Tibial nerve (tissue), 4 donors: ENCODE measurements at places on chromosomes 7 and 10. TPM values are rescaled to one million over a fixed set of nuclear protein-coding genes. Genes with fewer than 3 reads are reported as not detected.

SLC16A9 gene
- 0.78 TPM for total RNA-seq

UNCX gene
- total RNA-seq, result not detected

SLC16A12 gene
- total RNA-seq, result 42.2 TPM

TRIM73 gene
- total RNA-seq, result 2.8 TPM

PRPS1L1 gene
- total RNA-seq, result not detected

DNA sequence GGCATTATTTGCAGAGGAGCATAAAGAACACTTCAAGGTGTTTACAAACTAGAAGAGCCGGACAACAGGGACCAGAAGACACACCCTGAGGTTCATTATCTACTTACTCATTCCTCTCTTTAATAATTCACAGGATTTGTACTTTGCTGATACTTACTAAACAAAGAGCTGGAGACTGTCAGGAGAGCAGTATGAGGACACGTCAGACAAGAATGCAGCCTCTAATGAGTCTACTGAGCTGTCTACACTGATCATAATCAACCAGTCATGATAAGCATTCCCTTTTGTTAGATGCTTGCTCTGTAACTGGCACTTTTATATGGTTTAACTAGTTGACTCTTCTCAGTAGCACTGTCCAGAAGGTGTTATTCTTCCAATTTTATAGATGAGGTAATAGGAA is 243.3 kb upstream of the CDC14C start:
- no peak for DNase-seq
- H3K4me1 ChIP-seq, result no peaks in the 10 kb centered on the region
- H3K27me3 ChIP-seq, result no peaks in the 10 kb centered on the region
- H3K27ac ChIP-seq, result no peak overlapping the region

GRCh38 chr7:134750083-134751062 is 29.1 kb upstream of the CALD1 start:
- no peaks in the 10 kb centered on the region for H3K27me3 ChIP-seq
- peak; percentile 58 for DNase-seq
- no peaks in the 10 kb centered on the region for H3K4me1 ChIP-seq
- no peak overlapping the region for H3K27ac ChIP-seq

DNA sequence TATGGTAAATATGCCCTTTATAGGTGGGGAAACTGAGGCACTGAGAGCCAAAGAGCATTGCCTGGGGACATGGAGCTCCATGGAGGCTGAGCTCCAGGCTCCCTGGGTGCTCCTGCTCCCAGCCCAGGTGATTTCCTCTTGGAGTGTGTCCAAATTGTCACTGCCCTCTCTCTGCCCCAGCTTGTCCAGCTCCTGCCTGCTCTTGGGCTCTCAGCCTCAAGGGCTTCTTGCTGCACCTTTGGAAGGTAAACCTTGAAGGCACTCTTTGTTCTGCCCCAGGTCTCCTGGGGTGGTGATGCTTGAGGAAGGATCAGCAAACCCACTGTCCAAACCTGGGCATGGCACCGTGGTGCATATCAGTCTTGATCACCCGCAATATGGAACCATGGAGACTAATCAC is 166.1 kb downstream of the RPS24 start:
- no peaks in the 10 kb centered on the region for H3K27me3 ChIP-seq
- H3K4me3 ChIP-seq, result no peak overlapping the region
- DNase-seq, result no peak
- no peaks in the 10 kb centered on the region for H3K4me1 ChIP-seq
- H3K36me3 ChIP-seq, result no peaks in the 10 kb centered on the region

GRCh38 chr10:69451784-69452251 is 553 bp downstream of the TSPAN15 start:
- H3K4me1 ChIP-seq, result no peaks in the 10 kb centered on the region
- H3K27ac ChIP-seq, result peak overlapping the region; percentile 73
- peak overlapping the region; percentile 63 for H3K4me3 ChIP-seq
- H3K27me3 ChIP-seq, result no peaks in the 10 kb centered on the region
- no peak for DNase-seq

DNA sequence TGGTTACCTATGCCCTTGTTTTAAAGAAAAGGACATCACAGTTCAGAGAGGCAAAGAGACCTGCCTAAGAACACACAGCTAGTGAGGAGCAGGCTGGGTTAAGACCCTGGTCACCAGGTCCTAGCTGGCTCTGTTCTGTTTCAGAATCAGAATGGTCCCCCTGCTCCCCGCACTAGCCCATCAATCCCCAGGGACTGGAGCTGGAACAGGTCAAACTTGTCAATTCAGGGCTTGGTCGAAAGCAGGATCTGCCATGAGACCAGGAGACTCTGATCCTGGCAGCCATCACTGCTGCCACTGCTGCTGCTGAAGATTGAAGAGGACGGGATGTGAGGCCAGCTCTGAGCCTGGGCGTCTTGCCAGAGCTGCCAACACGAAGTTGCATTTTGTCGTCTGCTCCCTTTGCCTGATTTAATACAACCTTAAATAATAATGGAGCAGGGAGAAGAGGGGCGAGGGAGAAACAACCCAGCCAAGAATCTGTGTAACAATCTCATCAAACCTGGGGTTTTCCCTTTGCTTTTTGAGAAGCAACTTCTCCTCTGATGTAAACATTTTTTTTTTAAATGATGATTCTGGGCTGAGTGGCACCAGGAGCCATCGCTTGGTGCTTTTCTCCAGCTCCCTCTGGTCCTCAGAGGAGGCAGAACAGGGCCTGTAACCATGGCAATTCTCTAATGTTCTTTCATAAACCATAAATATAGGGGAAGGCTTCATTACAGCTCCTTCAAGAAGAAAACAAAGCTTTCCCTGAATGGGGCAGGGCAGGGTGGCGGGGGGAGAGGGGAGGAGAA is 119.0 kb upstream of the SORCS3 start:
- H3K4me1 ChIP-seq, result no peaks in the 10 kb centered on the region
- no peaks in the 10 kb centered on the region for H3K36me3 ChIP-seq
- no peak overlapping the region for H3K4me3 ChIP-seq
- no peak overlapping the region for H3K27ac ChIP-seq
- DNase-seq, result no peak

GRCh38 chr10:94001416-94001810 is 7.7 kb downstream of the PLCE1 start:
- H3K27ac ChIP-seq, result no peak overlapping the region
- no peaks in the 10 kb centered on the region for H3K36me3 ChIP-seq
- no peaks in the 10 kb centered on the region for H3K27me3 ChIP-seq
- peaks cover 27% of the 10 kb centered on the region for H3K4me1 ChIP-seq
- no peak for DNase-seq

DNA sequence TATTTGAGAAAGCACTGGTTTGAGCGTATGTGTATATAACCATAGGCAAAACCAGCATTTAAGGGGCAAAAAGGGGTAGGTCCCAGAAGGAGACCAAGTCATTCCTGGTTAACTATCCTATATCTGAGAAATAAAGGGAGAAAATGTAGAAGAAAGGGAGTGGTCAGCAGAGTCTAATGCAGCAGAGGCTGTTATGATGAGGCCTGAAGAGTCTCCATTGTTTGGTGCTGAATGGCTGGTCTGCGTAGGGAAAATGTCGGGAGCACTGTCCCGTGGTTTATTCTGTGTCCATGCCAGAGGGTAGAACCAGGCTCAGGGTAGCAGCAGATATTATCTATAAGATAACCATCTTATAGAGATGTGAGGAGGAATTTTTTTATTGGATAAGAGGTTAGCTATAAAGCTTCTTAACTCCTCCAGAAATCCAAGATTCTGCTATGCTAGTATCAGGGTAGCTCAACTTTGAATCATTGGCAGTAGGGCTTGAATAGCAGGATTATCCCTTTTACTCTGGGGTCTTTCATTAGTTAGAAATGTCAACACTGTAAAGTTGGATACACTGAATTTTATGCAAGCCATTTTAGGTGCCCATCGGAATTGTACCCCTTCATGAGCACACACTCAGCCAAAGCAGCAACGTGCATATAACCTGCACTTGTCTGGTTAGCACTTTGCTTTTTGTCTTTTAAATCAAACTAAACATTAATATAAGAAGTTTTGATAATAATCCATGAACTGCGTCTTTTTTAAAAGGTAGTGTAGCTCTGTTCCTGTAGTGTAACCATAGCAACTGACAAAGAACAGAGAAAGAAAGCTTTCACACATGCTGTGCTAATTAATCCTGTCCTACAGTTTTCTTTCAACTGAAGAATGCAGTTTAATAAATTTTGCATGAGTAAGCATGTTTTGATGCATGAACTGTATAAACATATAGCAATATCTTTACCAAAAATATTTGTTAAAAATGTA is 312.0 kb upstream of the FZD1 start:
- no peaks in the 10 kb centered on the region for H3K36me3 ChIP-seq
- H3K4me3 ChIP-seq, result no peak overlapping the region
- no peaks in the 10 kb centered on the region for H3K4me1 ChIP-seq
- no peak overlapping the region for H3K27ac ChIP-seq

DNA sequence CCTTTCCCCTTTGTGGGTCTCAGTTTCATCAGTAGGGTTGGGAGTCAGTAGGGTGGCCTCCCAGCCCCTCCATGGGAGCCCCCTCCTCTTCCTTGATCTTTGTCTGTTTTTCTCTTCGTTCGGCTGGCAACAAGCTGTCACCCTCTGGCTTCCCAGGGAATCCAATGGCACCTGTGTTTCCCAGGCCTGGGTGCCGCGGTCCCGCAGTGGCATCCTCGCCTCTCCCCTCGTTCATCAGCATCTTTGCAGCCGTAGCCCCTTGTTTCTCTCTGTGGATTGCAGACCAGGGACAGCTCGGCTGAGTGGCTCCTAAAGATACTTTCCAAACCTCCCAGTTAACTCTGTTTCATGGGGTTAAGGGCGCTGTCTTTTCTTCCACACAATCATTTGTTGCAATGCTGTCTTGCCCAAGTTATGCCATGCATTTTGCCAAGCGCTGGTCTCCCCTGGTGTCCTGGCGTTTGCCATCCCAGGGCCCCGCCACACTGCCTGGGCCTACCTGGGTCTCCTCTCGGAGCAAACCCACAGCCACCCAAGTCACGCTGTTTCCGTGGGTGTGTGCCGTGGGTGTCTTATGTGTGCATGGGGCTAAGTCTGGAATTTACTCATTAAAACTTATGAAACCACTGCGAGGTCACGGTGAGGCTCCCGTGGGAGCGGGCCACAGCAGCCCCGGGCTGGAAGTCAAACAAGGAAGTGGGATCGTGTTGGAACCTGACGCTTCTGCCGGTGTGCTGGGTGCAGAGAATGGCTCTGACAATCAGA is 189.4 kb upstream of the SHH start:
- no peak overlapping the region for H3K27ac ChIP-seq
- H3K36me3 ChIP-seq, result no peaks in the 10 kb centered on the region
- DNase-seq, result no peak
- H3K4me1 ChIP-seq, result no peaks in the 10 kb centered on the region
- H3K4me3 ChIP-seq, result no peak overlapping the region

GRCh38 chr7:18590744-18591340 is 95.3 kb downstream of the HDAC9 start:
- H3K4me1 ChIP-seq, result no peaks in the 10 kb centered on the region
- no peak overlapping the region for H3K27ac ChIP-seq
- no peak overlapping the region for H3K4me3 ChIP-seq

DNA sequence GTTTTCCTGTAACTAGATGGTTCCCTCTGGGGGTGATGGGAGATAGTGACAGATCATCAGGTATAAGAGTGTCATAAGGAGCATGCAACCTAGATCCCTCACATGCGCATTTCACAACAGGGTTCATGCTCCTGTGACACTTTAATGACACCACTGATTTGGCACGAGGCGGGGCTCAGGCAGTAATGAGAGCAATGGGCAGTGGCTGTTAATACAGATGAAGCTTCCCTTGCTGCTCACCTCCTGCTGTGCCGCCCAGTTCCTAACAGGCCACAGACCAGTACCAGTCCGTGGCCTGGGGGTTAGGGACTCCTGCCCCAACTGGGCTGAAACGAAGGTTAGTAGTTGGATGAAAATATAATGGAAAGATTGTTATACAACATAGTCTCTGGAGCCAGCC is 201.6 kb upstream of the LRRN3 start:
- H3K27me3 ChIP-seq, result no peaks in the 10 kb centered on the region
- no peak overlapping the region for H3K27ac ChIP-seq
- H3K36me3 ChIP-seq, result no peaks in the 10 kb centered on the region
- DNase-seq, result no peak

DNA sequence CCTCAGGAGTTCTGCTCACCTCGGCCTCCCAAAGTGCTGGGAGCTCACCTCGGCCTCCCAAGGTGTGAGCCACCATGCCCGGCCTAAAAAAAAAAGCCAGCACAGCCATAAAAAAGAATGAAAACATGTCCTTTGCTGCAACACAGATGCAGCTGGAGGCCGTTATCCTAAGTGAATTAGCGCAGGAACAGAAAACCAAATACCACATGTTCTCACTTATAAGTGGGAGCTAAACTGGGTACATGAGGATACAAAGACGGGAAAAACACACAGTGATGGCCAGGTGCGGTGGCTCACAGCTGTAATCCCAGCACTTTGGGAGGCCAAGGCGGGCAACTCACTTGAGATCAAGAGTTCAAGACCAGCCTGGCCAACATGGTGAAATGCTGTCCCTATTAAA is 20.9 kb downstream of the PSPH start:
- no peaks in the 10 kb centered on the region for H3K27me3 ChIP-seq
- H3K27ac ChIP-seq, result no peak overlapping the region
- H3K36me3 ChIP-seq, result peaks cover 38% of the 10 kb centered on the region
- no peak for DNase-seq

GRCh38 chr10:30832749-30833627 is 198.7 kb downstream of the ZNF438 start:
- DNase-seq, result no peak
- no peaks in the 10 kb centered on the region for H3K27me3 ChIP-seq
- peaks cover 18% of the 10 kb centered on the region for H3K36me3 ChIP-seq
- no peak overlapping the region for H3K4me3 ChIP-seq
- no peaks in the 10 kb centered on the region for H3K4me1 ChIP-seq

DNA sequence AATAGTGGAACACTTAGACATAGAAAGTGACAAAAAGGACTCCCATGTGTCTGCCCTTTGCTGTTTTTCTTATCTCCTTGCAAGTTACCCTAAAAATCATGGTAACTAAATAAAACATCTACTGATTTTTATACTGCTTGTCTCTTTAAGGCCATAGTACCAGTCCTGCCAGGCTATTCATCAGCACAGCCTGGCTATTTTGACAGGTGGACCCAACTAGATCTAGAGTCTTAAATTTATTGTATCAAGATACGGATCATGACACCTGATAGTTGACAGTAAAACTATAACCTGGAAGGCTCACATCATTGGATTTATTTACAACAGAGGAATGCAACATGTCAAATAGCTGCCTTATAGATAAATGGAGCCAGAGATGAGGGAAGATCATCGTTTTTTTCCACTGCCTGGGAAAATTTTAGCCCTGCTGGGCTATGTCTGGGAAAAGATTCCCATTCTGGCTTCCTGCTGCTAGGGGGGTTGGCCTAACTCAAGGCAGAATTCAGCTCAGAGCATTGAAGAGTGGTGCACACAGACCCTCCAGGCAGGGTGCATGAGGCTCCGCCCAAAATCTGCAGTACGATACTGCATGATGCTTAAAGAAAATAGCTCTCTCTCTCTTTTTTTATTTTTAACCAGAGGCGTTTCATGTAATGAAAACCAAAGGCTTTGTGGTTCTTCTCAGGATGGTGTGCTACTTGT is 292.0 kb upstream of the FZD8 start:
- no peak for DNase-seq
- no peak overlapping the region for H3K4me3 ChIP-seq
- H3K4me1 ChIP-seq, result no peaks in the 10 kb centered on the region
- no peaks in the 10 kb centered on the region for H3K27me3 ChIP-seq
- H3K36me3 ChIP-seq, result no peaks in the 10 kb centered on the region
